Thoracic aorta endothelial cell (primary cell): ENCODE measurements at places on chromosomes 16 and 17. TPM values are rescaled to one million over a fixed set of nuclear protein-coding genes. Genes with fewer than 3 reads are reported as not detected.

KRTAP4-3 gene
- not detected in 2 replicates for total RNA-seq

ZPBP2 gene
- total RNA-seq = not detected in 2 replicates

BRIP1 gene
- 17.3 and 20.7 TPM in 2 replicates for total RNA-seq

C1QL1 gene
- total RNA-seq = 0.13 TPM in 1 of 2 replicates, not detected in the other

CCL14 gene
- 30.2 and 51.3 TPM in 2 replicates for total RNA-seq

HBZ gene
- total RNA-seq = not detected in 2 replicates

FZD2 gene
- 0.66 and 1.2 TPM in 2 replicates for total RNA-seq

PSMC3IP gene
- 11.0 and 14.5 TPM in 2 replicates for total RNA-seq

KCNAB3 gene
- 0.72 and 1.2 TPM in 2 replicates for total RNA-seq

MAP2K6 gene
- 2.5 and 4.4 TPM in 2 replicates for total RNA-seq

ANKRD40CL gene
- total RNA-seq = not detected in 2 replicates

TMEM132E gene
- not detected in 2 replicates for total RNA-seq

TBC1D3K gene
- total RNA-seq = not detected in 2 replicates

ARL5C gene
- not detected in 2 replicates for total RNA-seq

GPR179 gene
- total RNA-seq = not detected in 2 replicates

MPP3 gene
- total RNA-seq = 13.2 and 13.9 TPM in 2 replicates

CLEC18B gene
- 0.22 and 0.40 TPM in 2 replicates for total RNA-seq

PROCA1 gene
- total RNA-seq = 1.1 and 1.3 TPM in 2 replicates

DLG4 gene
- total RNA-seq = 13.2 and 14.8 TPM in 2 replicates

ZNF646 gene
- total RNA-seq = 12.2 and 15.3 TPM in 2 replicates

HLF gene
- under 0.01 and 0.22 TPM in 2 replicates for total RNA-seq

CCDC92B gene
- under 0.01 TPM in 1 of 2 replicates, not detected in the other for total RNA-seq

SMIM36 gene
- not detected in 2 replicates for total RNA-seq

PDIA2 gene
- total RNA-seq = 0.29 and 0.66 TPM in 2 replicates

TBC1D3C gene
- total RNA-seq = 0.13 TPM in 1 of 2 replicates, not detected in the other

CNTNAP1 gene
- 29.8 and 35.5 TPM in 2 replicates for total RNA-seq

TBC1D28 gene
- not detected in 2 replicates for total RNA-seq

BOLA2B gene
- 114 and 168 TPM in 2 replicates for total RNA-seq

CDC42EP4 gene
- total RNA-seq = 21.5 and 35.2 TPM in 2 replicates

TBC1D3E gene
- 0.53 and 1.4 TPM in 2 replicates for total RNA-seq
